CD4-positive, alpha-beta T cell treated with Interleukin-21 for 1 hour (primary cell): ENCODE measurements at places on chromosomes 16 and 17.

- DNase-seq: no peak
Measured at GRCh38 chr16:73418051-73418450, 370.1 kb upstream of the ZFHX3 start.

DNA sequence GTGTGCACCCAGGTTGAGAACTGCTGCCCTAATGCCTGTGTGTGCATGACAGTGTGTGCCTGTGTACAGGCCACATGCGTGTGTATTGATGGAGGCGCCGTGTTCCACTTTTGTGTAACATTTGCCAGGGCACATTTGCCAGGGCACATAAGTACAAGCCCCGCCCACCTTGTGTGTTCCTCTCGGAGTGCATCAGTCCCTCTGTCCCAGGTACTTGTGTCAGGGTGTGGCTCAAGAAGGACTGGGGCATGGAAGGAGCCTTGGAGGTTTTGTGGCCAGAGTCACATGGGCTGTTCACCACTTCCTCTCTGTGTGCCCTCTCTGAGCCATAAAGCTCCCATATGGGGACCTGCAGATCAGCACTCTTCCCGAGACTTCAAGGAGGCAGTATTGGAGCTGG, 73.9 kb downstream of the MRM1 start:
- peak; percentile 25 for DNase-seq

DNA sequence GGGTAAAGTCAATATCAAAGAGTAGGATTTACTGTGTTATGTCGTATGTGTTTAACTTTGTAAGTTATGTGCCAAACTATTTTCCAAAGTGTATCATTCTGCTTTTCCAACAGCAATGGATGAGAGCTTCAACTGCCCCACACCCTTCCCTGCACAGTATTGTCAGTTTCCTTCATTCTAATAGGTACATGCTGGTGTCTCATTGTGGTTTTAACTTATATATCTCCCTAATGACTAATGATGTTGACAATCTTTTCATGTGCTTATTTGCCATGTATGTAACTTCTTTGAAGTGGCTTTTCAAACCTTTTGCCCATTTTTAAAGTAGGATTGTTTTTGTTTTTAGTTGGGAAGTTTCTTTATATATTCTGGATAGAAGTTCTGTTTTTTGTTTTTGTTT, 3.8 kb downstream of the DDX19B start:
- DNase-seq: no peak

DNA sequence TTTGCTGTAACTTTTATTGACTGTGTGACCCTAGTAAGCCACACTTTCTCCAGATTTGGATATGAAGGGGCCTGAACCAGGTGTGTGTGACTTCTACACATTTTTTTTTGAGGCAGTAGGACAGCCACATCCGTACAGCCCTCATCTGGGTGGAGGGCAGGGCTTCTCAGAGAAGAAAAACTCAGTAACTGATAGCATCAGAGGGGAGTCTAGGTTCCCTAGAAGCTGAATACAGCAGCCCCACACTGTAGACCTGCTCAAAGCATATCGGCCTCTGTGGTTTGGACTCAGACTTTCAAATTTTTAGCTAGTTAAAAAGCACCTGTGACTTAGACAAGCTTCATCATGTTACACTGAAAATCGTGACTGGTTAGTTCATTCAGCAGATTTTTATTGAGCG, 10.8 kb downstream of the PRSS54 start:
- DNase-seq: no peak

DNA sequence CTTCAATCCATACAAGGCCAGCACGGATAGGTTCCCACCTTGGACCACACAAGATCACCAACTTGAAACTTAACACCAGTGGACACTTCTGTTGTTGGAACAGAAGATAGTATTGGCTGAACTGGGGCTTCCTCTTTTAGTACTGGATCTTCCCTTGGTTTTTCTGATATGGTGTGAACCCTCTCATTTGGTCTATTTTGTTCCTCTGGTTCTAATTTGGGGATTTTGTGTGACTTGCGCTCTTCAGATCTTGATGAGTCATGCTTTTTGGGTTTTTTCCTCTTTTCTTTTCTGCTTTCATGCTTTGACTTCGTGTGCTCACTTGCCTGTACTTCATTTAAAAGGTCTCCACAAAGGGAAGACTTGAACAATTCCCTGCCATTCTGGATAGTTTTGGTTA, 39.0 kb downstream of the SOST start:
- no peak for DNase-seq

DNA sequence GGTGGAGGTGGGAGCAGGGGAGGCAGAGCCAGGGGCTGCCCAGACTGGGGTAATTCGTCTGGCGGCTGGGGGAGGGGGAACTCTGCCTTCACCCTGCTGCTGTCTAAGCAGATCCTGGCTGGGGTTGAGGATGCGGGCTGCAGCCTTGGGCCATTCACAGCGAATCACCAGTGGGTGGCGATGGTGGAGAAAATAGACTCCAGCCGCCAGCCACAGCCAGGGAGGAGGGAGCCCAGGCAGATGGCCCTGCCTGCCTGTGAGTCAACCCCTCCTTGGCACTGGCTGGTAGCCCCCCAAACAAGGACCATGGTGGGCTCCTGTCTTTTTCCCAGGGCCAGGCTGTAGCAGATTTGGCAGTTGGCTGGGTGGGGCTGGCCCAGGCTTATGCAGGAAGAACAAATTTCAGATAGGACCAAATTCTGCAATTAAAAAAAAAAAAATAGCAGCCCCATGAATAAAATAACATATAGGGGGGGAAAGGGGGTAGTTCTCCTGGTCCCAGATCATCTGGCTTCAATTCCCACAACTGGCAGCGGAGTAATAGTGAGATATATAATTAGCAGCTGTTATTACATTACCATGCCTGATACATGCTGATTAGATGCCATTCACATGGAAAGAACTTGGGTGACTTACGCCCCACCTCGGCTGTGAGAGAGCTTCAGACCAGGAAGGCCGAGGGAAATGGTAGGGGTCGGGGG, 41.5 kb upstream of the CDH5 start:
- DNase-seq: no peak

- peak; percentile 81 for DNase-seq
Measured at GRCh38 chr17:4708436-4708835, 2.0 kb upstream of the ARRB2 start.

GRCh38 chr17:33040461-33040860, 48.8 kb downstream of the SPACA3 start:
- DNase-seq: no peak
